HFF-Myc (cell line): ENCODE measurements at places on chromosomes 13 and 19.

- DNase-seq, result no peak
These were observed 18.0 kb downstream of the CATSPERD start for GRCh38 chr19:5738423-5738822.

GRCh38 chr13:22031702-22032286 lies 360.9 kb downstream of the FGF9 start:
- no peak for DNase-seq

- DNase-seq, result no peak
These were observed 3.2 kb upstream of the PDE4C start for GRCh38 chr19:18229474-18229873.

DNA sequence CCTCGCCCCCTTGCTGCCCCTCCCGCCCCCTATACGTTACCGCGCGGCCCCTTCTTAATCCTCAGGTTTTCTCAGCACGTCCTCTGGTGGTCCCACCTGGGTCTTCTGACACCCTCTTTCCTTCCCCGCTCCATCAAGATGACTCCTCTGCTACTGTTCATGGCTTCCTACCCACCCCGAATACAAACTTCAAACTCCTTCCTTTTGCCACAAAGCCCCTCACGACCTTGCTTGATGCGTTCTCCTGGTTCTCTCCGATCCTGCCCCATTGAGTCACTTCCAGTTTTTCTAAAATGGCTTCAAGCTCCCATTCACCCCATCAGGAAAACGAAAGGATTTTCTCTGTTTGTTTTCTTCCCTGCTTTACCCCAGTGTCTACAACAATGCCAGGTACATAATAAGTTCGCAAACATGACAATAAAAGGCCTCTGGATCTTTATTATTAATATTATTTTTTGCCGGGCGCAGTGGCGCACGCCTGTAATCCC lies 734 bp upstream of the SERTAD3 start:
- no peak for DNase-seq

- no peak for DNase-seq
These were observed 15.0 kb downstream of the POLR1D start for GRCh38 chr13:27636589-27637288.

GRCh38 chr13:51894239-51894638 lies 32.5 kb downstream of the CCDC70 start:
- no peak for DNase-seq

- DNase-seq, result no peak
These were observed 7.7 kb upstream of the DACT3 start for GRCh38 chr19:46668662-46669061.

GRCh38 chr13:77891486-77891885 lies 27.1 kb downstream of the EDNRB start:
- DNase-seq, result no peak

DNA sequence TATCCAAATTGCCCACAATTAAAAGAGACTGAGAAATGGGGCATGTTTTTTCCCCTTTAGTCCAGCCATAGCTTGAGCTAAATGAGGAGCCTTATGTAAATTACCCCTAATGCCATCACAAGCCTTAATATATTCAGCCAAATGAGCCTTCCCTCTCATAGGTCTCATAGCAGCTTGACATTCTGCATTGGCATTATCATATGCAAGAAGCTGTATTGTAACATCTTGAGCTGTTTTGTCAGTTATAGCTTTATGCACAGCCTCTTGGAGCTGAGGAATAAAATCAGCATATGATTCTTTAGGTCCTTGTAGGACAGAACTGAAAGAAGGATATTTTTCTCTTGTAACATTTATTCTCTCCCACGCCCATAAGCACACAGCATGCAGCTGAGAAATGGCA lies 153.2 kb downstream of the ZNF486 start:
- no peak for DNase-seq

GRCh38 chr19:10290876-10291553 lies 1.3 kb downstream of the ICAM5 start:
- no peak for DNase-seq

- DNase-seq, result no peak
These were observed 703.3 kb upstream of the ARGLU1 start for GRCh38 chr13:107271227-107271626.

GRCh38 chr19:29626386-29626785 lies 20.3 kb downstream of the POP4 start:
- DNase-seq, result no peak

DNA sequence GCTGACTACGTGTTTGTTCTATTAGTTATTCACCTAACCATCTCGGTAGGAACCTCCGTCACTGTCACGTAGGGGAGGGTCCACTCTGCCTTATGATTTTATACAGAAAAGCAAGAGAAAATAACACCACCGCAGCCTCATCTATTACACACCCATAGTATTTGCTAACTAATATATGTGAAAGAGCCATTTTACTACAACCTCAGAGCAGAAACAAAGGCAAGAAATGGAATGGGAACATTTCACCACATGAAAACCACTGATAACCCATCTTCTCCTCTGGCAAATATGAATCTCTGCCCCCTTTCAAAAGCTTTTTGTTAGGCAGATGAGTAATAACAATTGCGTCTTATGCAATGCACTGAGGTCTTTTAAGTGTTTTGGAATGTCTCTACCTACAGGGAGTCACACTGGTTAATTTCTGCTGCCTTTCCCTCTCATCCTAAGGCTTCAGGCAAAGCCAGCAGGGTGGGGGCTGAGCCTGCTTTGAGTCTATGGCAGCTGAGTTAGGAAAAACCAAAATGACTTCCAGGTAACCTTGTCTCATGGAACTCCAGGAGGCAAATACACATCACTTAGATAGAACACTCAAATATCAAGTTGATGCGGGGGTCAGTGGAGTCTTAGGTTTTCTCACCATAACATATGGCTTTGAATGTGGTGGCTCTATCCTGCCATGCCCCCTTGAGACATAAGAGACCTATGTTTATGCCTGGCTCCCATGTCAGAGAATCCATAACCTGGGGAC lies 15.0 kb downstream of the TSHZ3 start:
- no peak for DNase-seq

GRCh38 chr13:51298812-51299211 lies 40.7 kb upstream of the SERPINE3 start:
- DNase-seq, result no peak

- DNase-seq, result no peak
These were observed 12.3 kb downstream of the WDFY2 start for GRCh38 chr13:51596541-51596940.

GRCh38 chr13:41213316-41213715 lies 18.9 kb upstream of the KBTBD7 start:
- no peak for DNase-seq

DNA sequence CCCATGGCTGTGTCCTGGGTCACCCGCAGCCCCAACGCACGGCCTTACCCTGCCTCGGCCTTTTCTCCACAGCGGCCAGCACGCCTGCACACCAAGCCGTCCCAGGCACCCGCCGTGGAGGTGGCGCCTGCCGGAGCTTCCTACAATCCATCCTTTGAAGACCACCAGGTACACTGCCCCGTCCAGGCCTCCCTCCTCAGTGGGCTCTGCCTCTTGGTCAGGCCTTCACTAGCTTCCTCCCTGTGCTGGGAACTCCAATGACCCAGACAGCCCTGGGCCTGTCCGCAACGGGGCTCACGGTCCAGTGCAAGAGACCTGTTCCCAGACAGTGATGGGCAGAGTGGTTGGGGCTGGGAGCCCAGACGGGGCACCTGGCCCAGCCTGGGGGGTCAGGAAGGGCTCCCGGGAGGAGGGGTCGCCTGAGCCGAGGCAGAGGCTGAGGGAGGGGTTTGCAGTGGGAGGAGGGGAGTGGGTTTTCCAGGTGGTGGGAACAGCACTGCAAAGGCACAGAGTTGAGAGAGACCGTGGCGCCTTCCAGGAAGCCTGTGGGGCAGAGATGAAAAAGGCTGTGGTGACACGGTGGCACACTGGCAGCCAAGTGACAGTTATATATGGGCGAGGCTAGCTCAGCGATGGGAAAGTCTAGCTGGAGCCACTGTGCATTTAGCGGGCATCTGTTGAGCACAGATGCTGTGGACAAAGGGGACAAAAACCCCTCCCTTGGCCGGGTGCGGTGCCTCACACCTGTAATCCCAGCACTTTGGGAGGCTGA lies 7.3 kb downstream of the NOP53 start:
- DNase-seq, result no peak

DNA sequence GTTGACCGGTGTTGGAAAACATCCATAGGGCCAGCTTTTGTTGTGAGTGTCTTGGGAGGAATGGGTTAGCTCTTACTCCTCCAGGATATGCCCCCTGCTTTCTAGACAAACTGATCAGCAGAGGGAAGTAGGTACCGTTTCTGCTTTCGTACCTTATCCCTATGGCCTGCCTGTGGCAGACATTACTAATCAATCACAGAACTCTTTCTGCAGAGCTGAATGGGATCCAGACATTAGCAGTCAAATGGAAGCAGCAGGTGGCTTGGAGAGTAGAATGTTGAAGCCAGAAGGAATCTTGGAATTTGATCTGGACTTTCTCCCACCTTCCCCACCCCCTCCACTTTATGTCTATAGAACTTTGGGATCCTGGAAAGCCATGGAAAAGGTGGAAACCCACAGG lies 17.1 kb downstream of the NWD1 start:
- no peak for DNase-seq

DNA sequence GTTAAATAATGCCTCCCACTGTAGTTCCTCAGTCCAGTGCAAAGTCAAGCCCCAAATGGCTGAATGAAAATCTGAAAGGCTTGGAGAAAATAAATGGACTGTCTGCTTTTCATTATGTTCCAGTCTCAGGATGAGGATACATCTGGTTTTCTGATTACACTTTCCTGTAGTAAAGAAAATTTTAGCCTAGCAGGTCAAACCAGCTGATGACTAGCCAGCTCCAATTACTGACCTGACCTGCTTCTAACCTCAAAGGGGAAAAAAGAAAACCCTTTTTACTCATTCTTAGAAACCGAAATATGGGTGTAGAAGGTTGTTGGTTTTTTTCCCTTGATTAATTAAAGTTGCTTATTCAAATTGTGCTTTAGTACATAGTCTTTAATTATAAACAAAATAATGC lies 418.4 kb downstream of the EFNB2 start:
- peak; percentile 58 for DNase-seq

GRCh38 chr19:38975861-38976271 lies 324 bp upstream of the FBXO17 start:
- DNase-seq, result no peak

DNA sequence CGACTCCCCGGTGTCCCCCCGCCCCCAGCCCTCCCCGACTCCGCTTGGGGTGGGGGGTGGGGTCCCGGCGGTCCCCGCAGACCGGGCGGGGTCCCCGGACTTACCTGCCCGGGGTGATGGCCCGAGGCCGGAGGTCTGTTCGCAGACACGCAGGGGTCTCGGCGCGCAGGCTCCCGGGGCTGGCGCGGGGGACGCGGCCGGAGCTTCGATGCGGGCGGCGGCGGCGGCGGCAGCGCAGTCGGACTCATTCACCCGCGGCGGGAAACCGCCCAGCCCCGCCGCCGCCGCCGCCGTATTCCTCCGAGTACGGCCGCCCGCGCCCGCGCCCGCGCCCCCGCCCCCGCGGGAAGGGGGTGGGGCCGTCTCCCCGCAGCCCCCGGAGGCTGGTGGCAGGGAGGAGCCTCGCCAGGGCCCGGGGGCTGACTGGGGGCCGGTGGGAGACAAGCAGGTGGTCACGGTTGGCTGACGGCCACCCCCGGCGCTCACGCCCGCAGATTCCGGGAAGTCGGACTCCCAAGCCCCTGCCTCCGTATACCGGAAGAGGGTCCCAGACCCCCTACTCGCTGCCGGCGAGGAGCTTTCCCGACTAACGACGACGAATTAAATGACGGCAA lies at the start of gene C2CD4C:
Gene C2CD4C (minus strand): TSS at position 246 of the 614 bp plus-strand sequence. CDS start 786 bp downstream, outside the sequence.
- no peak for DNase-seq

DNA sequence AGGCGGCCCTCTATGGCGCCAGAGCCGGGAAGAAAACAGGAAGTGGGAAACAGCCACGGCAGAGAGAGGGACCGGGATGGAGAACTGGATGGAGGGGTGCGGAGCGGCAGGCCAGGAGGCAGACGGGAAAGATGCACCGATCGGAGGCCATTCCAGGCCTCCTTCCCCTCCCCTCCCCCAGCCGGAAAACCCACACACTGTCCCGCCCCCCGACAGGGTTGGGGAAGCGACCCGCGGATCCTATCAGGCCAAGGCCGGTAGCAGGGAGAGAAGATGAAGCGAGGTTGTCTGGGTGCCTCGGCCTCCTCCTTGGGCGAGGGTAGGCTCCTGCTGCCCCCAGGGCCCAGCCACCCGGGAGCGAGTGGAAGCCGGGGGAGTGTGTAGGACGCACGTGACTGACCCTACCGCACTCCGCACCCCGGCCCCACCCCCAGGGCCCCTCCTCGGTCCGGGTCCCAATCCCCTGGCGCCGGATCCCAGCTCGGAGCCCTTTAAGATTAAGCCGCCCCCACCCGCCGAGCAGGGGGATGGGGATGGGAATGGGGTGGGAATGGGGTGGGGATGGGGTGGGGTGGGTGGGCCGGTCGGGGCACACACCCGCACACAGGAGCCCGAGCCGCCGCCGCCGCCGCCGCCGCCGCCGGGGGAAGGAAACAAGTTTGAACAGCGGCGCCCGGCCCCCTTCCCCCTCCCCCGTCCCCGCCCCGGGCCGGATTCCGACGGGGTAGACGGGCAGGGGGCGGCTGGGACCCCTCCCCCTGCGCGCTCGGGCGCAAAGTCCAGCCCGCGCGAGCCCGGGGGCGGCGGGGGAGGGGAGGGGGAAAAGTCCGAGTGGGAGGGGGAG lies 1.5 kb downstream of the ERF start:
- DNase-seq, result no peak

DNA sequence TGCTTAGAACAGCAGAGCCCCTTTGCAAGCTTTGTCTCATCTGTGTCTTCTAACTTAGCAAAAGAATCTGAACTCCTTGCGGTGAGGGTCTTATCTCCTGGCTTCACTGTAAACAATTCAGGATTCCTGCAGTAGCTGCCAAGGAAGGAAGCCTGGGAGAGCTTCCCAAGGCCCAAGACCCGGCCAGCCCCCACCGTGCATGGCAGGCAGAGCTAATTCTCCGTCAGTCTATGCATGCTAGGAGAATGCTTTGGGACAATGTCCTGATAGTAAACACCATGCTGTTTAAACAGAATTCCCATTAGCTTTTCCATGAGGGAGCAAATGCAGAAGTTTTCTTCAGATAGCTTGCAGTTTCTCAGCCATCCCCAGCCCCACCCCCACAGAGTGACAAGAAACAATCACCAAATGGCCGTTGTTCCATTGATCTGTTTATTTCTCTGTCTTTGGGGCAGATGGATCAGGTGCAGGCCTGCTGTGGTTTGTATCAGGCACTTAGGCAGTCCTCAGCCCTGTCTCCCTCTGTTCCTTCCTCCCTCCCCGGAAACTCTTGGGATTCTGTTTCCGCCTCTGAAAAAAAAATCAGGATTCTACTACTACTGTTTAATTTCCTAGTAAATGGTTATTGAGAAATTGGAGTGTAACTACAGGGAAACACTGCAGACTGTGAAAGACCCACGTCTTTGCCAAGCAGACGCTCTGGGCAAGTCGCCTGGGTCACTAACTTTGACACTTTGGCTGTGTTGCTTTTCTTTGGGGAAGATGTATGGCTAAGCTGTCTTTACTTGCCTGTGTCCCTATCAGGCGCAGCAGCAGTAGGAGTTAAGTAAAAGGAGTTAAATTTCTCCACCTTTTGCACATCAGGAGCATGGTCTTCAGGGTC lies 40.7 kb upstream of the SPATA13 start:
- no peak for DNase-seq
